ENCODE measurements at places on chromosomes 1 and 21. TPM values are rescaled to one million over a fixed set of nuclear protein-coding genes. Genes with fewer than 3 reads are reported as not detected.
A peak's percentile ranks its signal among the peaks of the same experiment; 100 is the strongest.

Gene UTS2
- total RNA-seq: not detected

GRCh38 chr1:230495076-230495475, 68.9 kb upstream of the PGBD5 start:
- no peak for DNase-seq

DNA sequence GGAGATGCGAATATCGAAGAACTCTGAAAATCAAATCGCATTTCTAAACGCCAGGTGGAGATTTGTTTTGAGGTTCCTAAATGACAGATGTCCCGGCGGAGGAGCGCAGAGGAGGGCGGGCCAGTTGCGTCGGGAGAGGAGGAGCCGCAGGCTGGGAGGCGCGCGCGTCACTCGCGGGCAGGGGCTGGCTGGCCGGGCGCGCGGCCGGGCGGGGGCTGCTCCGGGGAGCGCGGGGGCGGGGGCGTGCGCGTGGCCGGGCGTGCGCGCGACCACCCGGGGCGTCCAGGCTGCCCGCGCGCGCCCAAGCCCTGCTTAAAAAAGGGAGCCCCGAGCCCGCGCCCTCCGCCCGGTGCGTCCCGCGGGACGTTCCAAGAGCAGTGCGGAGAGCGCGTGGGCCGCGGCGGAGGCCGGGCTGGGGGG, 47.3 kb downstream of the H3-3A start:
- DNase-seq: no peak

- no peak for DNase-seq
Observed at GRCh38 chr1:33018112-33018511, 18.6 kb downstream of the AK2 start.

GRCh38 chr1:104648269-104648691, 898.6 kb downstream of the AMY1C start:
- DNase-seq: peak; percentile 0
